Cerebellum (tissue), 4 donors: ENCODE measurements at places on chromosomes 11 and 22.

DNA sequence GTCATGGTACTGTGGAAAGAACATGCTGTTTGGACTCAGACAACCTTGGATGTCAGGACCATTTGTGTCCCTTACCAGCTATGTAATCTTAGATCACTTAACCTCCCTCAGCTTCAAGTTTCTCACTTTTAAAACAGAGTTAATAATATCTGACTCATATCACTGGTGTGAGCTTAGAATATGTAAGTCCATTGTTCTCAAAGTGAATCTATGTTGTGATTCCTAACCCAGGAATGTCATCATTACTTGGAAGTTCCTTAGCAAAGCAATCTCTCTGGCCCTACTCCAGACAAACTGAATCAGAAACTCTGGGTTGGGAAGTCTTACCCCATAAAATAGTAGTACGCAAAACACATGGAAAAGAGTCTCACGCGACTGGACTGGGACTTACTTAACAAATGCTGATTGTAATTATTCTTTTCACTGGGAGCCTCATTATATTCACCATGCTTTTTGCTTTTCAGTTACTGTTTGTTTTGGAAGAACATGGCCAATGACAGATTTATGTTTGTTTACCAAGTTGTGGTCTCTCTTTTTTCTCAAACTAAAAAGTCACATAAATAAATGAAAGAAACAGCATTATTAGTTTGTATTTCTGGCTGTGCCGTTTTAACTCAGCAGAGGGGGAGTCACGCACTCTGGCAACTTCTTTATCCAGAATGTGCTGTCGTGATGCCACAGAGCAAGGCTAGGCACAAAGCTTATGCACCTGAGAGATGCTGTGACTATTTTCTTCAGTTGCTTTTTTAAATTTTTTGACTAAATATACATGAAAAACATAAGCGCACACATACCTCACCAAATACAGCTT, 217.7 kb upstream of the CTSC start:
- DNase-seq = no peak

DNA sequence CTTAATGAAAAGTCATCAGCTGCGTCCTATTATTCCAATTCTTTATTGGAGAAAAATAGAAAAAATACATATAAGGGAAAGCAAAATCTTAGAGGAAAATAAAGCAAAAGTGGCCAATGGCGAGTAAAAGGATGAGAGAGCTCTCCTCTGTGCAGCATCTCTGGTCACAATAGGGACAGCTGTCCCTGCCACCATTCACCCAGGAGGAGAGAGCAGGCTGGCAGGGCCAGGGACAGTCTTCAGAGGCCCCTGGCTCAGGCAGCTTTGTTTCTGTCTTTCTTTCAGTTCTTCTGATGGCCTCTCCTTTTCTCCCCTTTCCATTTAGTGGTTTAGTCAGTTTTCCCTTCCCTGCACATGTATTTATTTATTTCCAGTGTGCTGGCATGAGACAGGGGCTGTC, 941.3 kb downstream of the NTM start:
- peak; percentile 59 for DNase-seq

DNA sequence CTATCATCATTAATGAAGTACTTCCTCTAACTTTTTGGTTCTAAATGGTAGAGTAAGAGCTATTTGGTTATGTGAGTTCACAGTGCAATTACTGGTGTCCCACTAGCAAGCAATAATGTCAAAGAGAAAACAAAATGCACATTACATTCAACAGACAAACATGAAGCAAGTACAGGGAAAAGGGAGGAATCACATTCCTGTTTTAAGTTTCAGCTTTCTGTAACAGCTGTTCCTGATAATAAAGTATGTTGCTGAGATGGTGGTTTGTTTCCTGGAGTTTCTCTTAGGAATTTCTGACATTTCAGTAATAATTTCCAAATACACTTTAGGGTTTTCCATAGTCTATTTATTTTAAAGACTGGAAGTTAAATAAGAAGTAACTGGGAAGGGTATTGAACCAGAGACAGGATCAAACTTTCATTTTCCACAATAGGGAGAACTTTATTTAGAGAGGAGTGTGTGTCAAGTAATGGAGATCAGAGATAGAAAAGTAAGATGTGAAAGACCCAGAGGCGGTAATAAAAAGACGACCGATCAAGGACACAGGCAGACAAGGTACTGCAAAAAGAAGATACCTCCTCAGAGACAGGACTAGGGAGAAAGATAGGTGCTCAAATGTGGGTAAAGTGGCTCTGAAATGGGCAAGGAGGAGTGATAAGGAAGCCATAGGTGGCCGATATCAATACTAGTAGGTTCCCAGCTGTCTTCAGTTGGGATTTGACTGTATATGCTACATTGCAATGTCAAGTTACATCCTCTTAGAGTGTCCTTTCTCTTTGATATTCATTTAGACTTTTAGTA, 20.8 kb upstream of the CLNS1A start:
- DNase-seq = no peak

DNA sequence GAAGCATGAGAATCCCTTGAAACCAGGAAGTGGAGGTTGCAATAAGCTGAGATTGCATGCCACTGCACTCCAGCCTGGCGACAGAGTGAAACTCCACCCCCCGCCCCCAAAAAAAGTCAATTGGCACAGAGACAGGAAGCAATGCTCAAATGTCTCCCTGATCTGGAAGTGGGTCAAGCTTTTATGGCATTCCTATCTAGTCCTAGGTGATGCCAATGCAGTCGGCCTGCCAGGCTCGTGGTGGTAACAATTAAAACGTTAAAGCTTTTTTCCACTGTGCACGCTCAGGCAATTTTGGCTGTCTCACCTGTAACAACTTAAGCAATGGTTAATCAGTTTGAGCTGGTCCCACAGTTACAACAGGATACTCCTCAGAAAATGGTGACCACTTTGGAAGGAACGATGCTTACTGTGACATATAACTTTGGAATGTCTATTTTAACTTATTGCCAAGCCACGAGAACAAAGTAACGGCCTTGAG, 18.9 kb upstream of the PISD start:
- no peak for DNase-seq

- peak; percentile 12 for DNase-seq
Observed at GRCh38 chr11:110479108-110480101, 49.7 kb downstream of the FDX1 start.

DNA sequence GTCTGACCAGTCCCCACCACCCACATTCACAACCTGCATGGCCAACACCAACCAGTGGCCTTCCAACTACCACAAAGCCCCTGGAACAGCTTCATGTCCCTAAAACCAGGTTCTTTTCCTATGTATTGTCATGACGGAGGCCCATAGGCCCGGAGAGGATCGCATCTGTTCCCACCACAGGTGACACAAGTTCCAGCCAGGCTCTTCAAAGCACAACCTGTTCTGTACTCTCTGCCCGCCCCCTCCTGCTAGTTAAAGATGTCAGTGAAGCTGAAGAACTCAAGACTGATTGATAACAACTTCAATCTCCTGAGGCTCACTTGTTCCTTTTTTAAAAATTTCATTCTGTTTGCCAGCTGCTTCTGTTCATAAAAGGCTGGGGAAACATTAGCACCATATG, 121.1 kb upstream of the GUCY1A2 start:
- peak; percentile 50 for DNase-seq

- no peak for DNase-seq
Observed at GRCh38 chr11:130218501-130219070, 59.0 kb downstream of the ST14 start.

DNA sequence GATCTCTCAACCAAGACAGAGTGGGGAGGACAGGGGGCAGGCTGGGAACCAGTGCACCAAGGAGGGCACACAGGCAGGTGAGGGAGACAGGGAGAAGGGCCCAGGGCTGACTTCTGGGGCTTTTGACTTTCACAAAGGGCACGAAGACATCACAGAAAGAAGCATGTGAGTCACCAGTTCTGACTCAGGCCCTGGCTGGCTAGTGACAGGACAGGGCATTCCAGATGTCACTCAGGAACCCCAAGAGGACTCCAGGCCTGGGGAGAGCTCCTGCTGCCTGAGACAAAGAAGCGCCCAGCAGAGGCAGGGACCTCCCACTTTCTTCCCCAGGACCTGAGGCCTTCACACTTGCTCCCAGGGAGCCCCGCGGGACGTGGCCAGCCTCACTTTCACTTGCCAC, 497.2 kb downstream of the BUD13 start:
- DNase-seq = no peak

GRCh38 chr11:12319461-12319951, 57.9 kb upstream of the PARVA start:
- peak; percentile 27 for DNase-seq

DNA sequence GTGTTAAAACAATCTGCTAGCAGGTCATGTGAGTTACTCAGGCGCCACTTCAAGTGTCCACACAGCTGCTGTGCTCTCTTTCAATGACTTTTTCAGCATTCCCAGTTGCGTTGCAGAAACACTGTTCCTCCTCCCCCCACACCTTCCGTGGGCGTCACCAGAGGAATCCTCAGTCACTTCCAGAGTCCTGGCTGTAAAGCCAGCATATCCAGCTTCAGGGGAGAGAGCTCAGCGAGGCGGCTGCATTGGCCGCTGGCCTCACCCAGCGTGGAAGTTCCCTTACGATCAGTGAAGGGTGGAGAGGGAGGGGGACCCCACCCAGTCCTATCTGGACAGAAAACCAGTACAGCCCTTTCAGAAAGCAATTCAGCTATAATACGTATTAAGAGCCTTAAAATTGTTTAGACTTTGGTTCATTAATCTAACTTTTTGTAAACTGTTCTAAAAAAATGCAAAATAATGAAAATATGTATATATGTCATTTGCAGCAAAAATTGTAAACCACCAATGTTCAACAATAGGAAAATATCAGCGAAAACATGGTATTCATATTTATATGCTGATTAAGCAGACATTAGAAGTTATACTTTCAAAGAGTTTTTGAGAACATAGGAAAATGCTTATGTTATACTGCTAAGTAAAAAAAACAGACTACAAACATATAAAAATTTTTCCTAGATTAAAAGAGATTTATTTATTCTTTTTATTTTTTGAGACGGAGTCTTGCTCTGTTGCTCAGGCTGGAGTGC, 2.8 kb upstream of the ANO9 start:
- DNase-seq = no peak

- DNase-seq = peak; percentile 69
Observed at GRCh38 chr11:47466701-47467250, 17.8 kb upstream of the RAPSN start.

DNA sequence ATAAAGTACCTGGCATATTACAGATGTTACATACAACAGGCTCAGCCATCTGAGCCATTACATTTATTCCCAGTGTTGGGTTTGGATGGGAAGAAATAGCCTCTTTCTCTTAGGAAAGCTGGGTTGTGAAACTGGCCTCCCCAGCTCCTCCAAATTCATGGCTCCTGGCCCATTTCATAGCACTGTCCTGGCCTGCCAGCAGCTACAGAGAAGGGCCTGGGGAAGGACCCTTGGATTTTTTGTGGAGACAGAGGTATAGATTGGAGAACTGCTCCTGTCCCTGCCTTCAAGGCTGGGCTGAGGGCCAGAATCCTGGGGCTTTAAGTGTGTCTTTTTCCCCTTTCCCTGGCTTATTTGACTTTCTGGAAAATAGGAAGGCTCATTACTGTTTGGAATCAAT, 18.0 kb downstream of the PKNOX2 start:
- no peak for DNase-seq

- no peak for DNase-seq
Observed at GRCh38 chr22:46009730-46010129, 32.8 kb upstream of the WNT7B start.

- DNase-seq = no peak
Observed at GRCh38 chr11:42201603-42202148, 742.2 kb upstream of the LRRC4C start.

DNA sequence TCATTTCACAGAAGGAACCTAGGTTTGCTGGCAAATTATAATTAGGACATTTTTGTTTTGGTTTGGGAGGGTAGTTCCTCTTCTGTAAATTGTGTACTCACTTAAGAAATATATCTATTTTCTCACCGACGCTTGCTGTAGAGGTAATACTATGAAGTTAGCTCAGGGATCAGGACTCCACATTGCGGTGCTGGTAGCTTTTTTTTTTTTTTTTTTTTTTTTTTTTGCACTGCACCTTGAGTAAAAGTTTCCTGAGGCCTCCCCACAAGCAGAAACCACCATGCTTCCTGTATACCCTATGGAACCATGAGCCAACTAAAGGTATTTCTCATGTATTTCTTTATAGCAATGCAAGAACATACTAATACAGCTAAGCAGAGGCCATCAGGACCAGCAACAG, 14.7 kb downstream of the UBTFL1 start:
- DNase-seq = no peak

GRCh38 chr22:30283342-30283741, 6.0 kb downstream of the CASTOR1 start:
- DNase-seq = no peak

GRCh38 chr11:37718431-37718999, 1120.5 kb upstream of the RAG2 start:
- DNase-seq = no peak

DNA sequence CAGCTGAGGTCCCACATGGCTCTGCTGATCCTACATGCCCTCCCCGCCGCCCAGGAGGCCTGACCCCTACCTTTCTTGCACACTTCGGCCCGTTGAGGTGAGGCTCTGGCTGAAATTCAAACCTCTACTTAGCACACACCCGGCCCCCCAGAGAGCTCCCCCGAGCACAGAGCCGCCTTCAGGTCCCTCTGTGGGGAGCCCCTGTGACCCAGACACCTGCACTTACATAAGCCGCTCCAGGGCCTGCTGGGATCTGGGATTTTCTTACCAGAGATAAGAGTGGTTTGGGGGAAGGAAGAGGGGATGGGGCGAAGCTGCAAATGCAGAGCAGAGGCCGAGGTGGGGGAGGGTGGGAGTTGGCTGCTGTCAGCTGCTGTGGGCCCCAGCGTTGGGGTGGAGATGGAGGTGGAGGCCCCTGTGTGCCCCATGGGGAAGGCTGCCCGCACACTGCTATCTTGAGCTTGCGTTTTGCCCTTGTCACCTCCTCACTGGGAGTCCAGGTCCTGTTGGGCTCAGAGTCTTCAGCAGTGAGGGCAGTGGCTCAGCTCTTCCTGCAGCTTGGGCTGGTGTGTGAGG, 30.6 kb downstream of the CAPN1 start:
- no peak for DNase-seq

DNA sequence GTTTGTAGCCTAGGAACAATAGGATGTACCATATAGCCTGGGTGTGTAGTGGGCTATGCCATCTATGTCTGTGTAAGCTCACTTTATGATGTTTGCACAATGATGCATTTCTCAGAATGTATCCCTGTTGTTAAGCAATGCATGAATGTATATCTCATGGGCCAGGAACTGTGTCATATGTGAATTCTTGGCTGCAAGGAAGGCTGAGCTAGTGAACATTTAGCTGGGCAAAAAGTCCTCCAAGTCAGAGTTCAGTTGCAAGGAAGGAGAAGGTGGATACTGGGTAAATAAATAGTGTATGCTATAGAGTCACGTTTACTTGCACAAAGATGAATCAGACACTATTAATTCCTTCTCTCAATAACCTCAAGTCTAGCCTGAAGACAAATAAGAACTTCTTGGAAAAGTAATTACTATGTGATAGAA, 136.1 kb downstream of the EHF start:
- DNase-seq = no peak

GRCh38 chr11:18704698-18705097, 6.1 kb downstream of the TMEM86A start:
- no peak for DNase-seq
